Skin of body (tissue), 3 donors: ENCODE measurements at places on chromosomes 7 and 10. TPM values are rescaled to one million over a fixed set of nuclear protein-coding genes. Genes with fewer than 3 reads are reported as not detected.

The SPDYE9 gene
- total RNA-seq: 0.10 TPM

The DMBT1 gene
- 0.10 TPM for total RNA-seq

The MSS51 gene
- 9.1 TPM for total RNA-seq

The PITX3 gene
- total RNA-seq: 0.39 TPM

The KIF5B gene
- 89.4 TPM for total RNA-seq

The SLC26A5 gene
- total RNA-seq: 0.20 TPM

The CFAP43 gene
- 1.6 TPM for total RNA-seq

The NUDCD3 gene
- total RNA-seq: 47.8 TPM

The ACTL6B gene
- not detected for total RNA-seq

The TOMM7 gene
- 142 TPM for total RNA-seq
